Fibroblast of villous mesenchyme (primary cell): ENCODE measurements at places on chromosomes 4 and X.

- no peak for DNase-seq
Observed at GRCh38 chr4:58679051-58679450, 1568.9 kb upstream of the IGFBP7 start.

DNA sequence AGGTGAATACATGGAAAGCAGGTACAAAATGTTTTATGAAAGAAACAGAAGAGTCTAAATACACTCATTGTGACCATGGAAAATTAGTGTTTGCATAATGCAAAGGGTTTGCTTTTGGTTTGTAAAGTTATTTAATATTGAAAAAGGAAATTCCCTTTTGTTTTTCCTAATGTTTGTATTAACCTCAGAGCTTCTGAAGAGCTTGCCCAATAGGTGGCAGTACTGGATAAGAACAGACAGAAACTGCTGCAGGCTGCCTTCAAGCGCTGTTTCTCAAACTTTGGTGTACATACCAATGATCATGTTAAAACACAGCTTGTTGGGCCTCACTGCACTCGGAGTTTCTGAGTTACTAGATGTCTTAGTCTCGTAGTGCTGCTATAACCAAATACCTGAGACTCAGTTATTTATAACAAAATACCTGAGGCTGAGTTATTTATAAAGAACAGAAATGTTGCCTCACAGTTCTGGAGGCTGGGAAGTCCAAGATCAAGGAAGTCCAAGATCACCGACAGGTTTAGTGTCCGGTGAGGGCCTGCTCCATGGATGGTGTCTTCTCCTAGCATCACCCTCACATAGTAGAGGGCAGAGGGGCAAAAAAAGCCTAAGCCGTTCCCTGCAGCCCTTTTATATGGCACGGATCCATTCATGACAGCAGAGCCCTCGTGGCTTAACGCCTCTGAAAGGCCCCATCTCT, 54.2 kb downstream of the SUPT20HL2 start:
- peak; percentile 76 for DNase-seq

DNA sequence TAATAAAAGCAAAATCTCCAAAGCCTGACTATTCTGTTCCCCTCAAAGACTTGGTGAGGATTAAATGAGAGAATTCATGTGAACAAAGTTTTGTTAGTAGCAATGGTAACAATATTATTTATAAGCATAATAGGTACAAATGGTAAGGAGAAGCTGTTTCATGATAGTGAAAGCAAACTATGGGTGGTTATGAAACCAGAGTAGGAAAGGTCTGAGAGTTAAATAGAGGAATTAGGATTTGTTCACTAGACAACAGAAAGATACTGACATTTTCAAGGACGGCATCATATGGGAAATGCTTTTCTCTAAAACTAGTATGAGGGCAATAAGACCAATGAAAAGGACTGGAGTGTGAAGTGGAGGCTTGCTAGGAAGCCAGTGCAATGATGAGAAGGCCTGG, 128.6 kb upstream of the FTHL17 start:
- DNase-seq: no peak

DNA sequence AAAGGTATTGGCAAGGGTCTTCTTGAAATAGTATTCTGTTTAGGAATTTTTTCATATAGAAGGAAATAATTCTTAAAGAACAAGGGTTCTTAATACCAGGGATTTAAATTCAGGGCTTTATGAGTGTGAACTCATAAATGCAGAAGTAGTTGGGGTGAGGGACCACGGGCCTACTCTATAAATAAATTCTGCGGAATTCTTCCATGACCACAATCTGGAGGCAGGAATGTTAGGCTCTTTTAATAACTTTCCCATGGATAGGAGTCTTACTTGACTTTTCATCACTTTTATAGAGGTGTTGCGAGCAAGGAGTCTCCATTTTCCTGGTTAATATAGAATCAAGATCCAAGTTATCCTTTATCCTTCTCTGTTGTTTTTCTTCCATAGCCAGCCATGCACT, 76.7 kb upstream of the SLC4A4 start:
- DNase-seq: peak; percentile 73

DNA sequence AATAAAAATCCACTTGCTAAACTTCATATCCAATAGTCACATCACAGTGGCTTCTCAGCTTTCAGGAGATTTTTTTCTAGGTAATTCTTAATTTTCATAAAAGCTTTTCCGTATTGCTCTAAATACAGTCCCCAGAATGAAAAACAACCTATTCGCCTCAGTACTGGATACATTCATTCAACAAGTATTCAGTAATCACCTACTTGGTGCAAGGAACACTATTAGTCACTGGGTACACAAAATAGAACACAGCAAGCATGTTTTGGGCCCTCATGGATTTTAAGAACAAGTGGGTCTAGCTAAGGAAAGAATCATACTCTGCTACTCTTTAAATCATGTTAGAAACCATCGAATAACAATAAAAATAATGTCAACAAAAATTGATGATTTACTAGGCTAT, 2.8 kb upstream of the BEX3 start:
- DNase-seq: no peak

GRCh38 chrX:40105835-40106675, 8.3 kb upstream of the BCOR start:
- DNase-seq: peak; percentile 58

- DNase-seq: peak; percentile 18
Observed at GRCh38 chr4:28686618-28687017, 1826.0 kb downstream of the STIM2 start.
